ENCODE measurements at places on chromosomes 4 and X.

DNA sequence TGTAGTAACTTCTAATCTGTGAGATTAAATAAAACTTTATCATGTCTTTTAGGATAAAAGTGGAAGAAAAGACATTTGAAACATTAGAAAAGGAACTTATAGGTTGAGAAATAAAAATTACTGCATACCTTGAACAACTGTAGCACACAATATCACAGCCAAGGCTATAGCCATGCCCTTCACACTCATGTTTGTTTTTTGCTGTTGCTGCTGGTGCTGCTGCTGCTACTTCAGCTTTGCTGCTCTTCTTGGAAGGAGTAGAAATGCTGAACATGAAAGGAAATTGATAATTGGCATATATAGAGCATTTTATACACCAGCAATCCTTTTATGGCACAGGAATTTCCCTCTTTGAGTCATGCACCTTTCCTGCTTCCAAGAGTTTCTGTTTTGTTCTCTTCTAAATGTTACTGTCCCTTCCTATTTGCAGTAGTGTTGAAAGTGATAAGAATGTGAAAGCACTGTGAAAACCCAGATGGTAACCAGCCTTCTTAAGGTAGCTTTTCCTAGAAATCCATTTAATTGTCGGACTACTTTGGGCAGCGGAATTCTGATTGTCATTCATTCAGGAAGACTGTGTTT lies at the start of gene CXCL11:
Gene CXCL11, minus strand, starts transcription at position 272 of the 582 bp plus-strand sequence. Its CDS starts 83 bp downstream, at position 189.
- no peak for DNase-seq

DNA sequence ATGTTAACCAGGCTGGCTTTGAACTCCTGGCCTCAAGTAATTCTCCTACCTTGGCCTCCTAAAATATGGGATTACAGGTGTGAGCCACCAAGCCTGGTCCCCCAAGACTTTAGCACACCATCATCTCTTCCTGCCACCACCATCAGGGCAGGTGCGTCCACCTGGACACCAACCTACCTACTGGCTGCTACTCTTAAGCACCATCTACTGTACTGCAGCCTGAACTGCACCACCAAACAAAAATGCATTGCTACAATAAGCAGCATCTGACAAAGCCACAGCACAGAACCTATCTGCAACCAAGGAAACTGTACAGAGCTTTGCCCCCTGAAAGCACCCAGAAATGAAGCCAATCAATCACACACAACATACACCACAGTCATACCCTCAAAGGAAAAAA lies 139.7 kb downstream of the EFHC2 start:
- DNase-seq, result no peak

DNA sequence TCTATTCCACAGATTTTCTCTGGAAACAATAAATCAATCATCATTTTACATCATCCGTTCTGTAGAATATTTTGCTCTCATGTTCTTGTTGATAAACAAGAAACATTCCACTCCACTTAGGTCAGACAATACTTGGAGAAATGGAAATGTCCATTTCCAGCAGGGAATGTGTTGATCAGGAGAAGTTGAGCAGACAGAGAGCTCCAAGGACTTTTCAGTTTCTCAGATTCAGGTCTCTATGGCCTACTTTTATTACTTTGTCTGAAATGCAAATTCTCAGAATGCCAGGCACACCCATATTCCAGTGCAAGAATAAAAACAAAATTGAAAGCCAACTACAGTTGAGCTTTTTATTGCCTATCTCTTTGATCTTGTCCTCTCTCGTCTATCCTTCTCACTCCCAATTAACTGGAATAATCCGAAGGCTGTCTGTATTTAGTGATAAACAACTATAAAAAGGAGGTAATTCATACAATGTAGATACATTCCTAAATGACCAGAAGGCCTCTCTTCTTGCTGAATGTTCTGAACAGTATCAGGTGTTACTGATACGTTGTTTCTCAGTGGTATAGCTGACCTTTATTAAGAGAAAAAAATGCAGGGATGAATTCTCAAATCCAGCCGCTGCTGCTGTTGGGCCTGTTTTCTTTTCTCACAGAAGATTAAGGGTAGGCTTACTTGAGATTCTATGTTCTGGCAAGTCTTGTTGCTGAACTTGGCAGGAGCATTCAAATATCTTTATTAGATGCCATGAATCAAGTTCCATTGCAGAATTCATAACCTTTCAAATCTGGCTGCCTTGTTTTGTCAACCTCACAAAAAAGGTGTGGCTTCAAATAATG lies 72.1 kb downstream of the HPGD start:
- no peak for DNase-seq

- no peak for DNase-seq
Observed at GRCh38 chr4:119209077-119209476, 3.4 kb upstream of the USP53 start.

DNA sequence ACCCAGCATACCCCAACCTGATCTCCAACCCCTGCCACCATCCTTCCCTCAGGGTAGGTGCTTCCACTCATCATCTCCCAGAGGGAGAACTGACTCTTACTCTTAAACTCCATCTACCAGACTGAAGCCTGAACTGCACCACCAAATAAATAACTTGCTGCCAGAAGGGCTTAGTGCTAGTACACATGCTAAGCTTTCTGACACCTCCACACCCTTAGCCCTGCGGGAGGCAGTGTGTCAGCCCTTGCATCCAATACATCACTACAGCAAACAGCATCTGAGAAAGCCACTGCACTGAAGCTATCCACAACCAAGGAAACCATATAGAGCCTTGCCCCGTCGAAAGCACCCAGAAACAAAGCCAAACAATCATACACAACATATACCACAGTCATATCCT lies 68.6 kb upstream of the MCF2 start:
- DNase-seq, result no peak

- no peak for DNase-seq
Observed at GRCh38 chr4:19729886-19730651, 521.6 kb upstream of the SLIT2 start.

GRCh38 chr4:143581331-143581946 lies 67.9 kb downstream of the SMARCA5 start:
- DNase-seq, result no peak

- no peak for DNase-seq
Observed at GRCh38 chr4:145281951-145282350, 101.6 kb upstream of the OTUD4 start.

DNA sequence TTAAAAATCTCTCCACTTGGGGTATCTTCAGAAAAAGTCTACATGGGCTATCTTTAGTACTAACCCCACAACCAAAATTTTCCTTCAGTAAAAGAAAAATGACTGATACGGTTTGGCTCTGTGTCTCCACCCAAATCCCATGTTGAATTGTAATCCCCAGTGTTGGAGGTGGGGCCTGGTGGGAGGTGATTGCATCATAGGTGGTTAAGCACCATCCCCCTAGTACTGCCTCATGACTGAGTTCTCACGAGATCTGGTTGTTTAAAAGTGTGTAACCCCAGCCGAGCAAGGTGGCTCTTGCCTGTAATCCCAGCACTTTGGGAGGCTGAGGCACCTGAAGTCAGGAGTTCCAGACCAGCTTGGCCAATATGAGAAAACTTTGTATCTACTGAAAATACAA lies 66.8 kb downstream of the USP46 start:
- DNase-seq, result no peak

Data from ureter (tissue), 1 donor.